H4 (cell line): ENCODE measurements at places on chromosomes 1 and 21. TPM values are rescaled to one million over a fixed set of nuclear protein-coding genes. Genes with fewer than 3 reads are reported as not detected.

- peak; percentile 70 for DNase-seq
Observed at GRCh38 chr1:220330265-220330664, 58.0 kb upstream of the RAB3GAP2 start.

DNA sequence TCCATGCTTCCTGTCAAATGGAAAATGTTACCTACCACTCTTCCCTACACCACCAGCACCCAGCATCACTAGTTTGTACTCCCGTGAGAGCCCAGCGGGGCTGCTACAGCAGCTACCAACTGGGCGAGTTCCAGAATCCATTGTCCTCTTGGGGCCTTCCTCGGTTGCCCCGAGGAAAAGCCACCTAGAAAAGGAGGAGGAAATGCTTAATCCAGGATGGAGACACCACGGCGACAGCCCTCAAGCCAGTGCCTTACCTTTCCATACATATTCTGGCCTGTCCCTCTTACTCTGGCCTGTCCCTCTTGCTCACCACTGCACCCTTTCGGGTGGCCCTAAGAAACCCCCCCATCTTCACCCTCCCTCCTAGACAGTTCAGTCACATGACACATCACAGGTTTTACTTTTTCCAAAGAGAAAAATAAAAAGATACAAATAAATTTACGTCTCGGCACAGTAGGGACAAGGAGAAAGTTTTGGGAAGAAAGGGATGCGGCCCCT is 478 bp downstream of the RIT1 start:
- peak; percentile 53 for DNase-seq

DNA sequence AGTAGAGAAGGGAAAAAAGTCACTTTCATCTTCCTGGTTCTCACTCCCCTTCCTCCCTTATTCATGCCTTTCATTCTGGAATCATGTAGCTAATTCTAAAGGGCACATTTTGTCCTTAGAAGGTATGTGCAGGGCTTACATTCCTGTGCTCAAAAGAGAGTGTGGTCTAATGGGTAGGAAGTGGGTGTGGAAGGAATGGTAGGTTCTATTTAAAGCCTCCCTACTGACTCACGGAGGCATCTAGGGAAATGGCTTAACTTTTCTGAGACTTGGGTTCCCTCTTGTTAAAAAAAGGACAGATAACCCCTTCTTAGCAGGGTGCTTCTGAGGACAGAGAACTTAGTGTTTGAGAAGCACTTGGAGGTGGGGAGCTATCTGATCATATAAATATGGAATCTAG is 249.3 kb upstream of the DUSP10 start:
- no peak for DNase-seq

DNA sequence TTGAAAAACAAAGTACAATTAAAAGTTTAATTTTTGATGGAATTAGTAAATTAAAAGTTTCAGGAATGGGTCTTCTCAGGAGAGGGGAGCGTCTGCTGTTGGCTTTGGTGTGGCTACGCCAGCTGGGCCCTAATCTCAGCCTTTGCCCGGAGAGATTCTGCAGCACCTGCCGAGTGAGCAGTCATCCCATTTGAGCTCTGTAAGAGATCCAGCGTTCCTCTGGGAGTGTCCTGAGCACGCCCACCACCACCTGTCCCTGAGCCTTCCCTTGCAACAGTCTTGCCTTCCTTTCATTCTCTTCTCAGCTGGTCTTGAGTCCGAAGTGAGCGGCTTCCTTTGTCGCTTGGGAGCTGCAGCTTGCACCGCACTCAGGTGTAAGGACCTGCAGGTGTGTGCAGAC is 263.1 kb downstream of the CAMTA1 start:
- DNase-seq = no peak

UQCRHL gene
- 4.9 and 6.0 TPM in 2 replicates for total RNA-seq

ARTN gene
- 0.25 TPM in 1 of 2 replicates, not detected in the other for total RNA-seq

C1orf185 gene
- not detected in 2 replicates for total RNA-seq

GJA9 gene
- total RNA-seq = not detected in 2 replicates
